ENCODE measurements at places on chromosomes 6 and 20. TPM values are rescaled to one million over a fixed set of nuclear protein-coding genes. Genes with fewer than 3 reads are reported as not detected.

The RREB1 gene
- polyA plus RNA-seq: 15.3 TPM

The ADGRF5 gene
- not detected for polyA plus RNA-seq

The THEMIS gene
- not detected for polyA plus RNA-seq

The ATAT1 gene
- 0.51 TPM for polyA plus RNA-seq

The KCNQ2 gene
- not detected for polyA plus RNA-seq

The SLC35D3 gene
- polyA plus RNA-seq: not detected

The MAFB gene
- 113 TPM for polyA plus RNA-seq

The CDSN gene
- polyA plus RNA-seq: not detected

The SLC26A8 gene
- polyA plus RNA-seq: 0.52 TPM

The RUNX2 gene
- polyA plus RNA-seq: 2.5 TPM

The EYA2 gene
- 0.16 TPM for polyA plus RNA-seq

The LZTS3 gene
- not detected for polyA plus RNA-seq

The FGD2 gene
- 50.0 TPM for polyA plus RNA-seq

GRCh38 chr6:31878726-31879125, at the start of gene SLC44A4:
Gene SLC44A4, minus strand, starts transcription at chr6:31878997. Its CDS starts 17 bp downstream, at chr6:31878980.
- H3K4me3 ChIP-seq: no peak within 1 kb of the TSS
- no peaks in the 10 kb centered on the region for H3K27me3 ChIP-seq
- no peak for DNase-seq
- H3K4me1 ChIP-seq: no peaks in the 10 kb centered on the region

GRCh38 chr6:34027445-34027936, 118.4 kb downstream of the GRM4 start:
- no peaks in the 10 kb centered on the region for H3K36me3 ChIP-seq
- peak; percentile 23 for DNase-seq
- H3K4me1 ChIP-seq: no peaks in the 10 kb centered on the region

GRCh38 chr6:9292975-9293374, 857.6 kb upstream of the SLC35B3 start:
- H3K4me3 ChIP-seq: no peak overlapping the region
- H3K4me1 ChIP-seq: no peaks in the 10 kb centered on the region
- no peak overlapping the region for H3K27ac ChIP-seq
- DNase-seq: no peak
- no peaks in the 10 kb centered on the region for H3K27me3 ChIP-seq

GRCh38 chr20:47561603-47562583, 60.2 kb downstream of the NCOA3 start:
- H3K4me3 ChIP-seq: no peak overlapping the region
- no peak for DNase-seq
- H3K27ac ChIP-seq: no peak overlapping the region
- H3K36me3 ChIP-seq: no peaks in the 10 kb centered on the region
- no peaks in the 10 kb centered on the region for H3K27me3 ChIP-seq

- no peaks in the 10 kb centered on the region for H3K36me3 ChIP-seq
- no peak overlapping the region for H3K4me3 ChIP-seq
- no peak for DNase-seq
- H3K27ac ChIP-seq: no peak overlapping the region
- no peaks in the 10 kb centered on the region for H3K4me1 ChIP-seq
- H3K27me3 ChIP-seq: no peaks in the 10 kb centered on the region
Measured at GRCh38 chr6:56335726-56336125, 88.3 kb upstream of the COL21A1 start.

GRCh38 chr6:56772737-56773184, 130.1 kb upstream of the DST start:
- H3K27me3 ChIP-seq: no peaks in the 10 kb centered on the region
- H3K4me1 ChIP-seq: no peaks in the 10 kb centered on the region
- no peaks in the 10 kb centered on the region for H3K36me3 ChIP-seq

- no peaks in the 10 kb centered on the region for H3K4me1 ChIP-seq
- H3K27me3 ChIP-seq: peaks cover 3% of the 10 kb centered on the region
- no peak overlapping the region for H3K4me3 ChIP-seq
- no peak for DNase-seq
- no peak overlapping the region for H3K27ac ChIP-seq
Measured at GRCh38 chr6:2454180-2454579, 208.8 kb upstream of the GMDS start.

DNA sequence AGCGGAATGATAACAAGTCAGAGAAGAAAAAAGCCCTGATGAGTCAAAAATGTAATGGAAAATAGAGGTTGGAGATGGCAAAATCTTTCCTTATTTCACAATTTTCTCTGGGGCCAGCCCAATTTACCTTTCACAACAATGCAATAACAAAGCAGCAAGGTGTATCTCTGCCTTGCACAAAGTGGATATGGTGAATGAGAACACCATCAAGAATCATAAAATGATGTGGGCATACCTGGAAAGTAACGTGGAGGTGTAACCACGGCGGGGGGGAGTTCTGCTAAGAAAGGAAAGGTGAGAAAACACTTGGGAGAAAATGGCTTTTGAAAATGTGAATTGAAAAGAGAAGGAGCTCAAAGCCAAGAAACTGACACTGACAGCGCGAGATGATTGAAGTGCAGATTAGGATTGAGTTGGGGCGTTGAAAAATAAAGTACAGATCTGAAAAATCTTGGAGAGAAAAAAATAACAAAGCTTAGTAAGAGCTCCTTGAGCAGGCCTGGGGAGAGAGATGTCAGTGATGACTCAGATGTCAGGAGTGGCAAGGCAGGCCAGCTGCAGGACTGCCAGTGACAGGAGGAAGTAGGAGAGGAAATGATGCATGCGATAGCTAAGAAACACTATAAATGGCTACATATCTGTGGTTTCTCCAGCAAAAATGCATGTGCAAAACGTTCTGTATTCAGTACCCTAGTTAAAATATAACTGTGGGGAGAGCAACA, 26.2 kb downstream of the ARHGAP18 start:
- H3K36me3 ChIP-seq: no peaks in the 10 kb centered on the region
- peak overlapping the region; percentile 93 for H3K27ac ChIP-seq
- peaks cover 61% of the 10 kb centered on the region for H3K4me1 ChIP-seq
- no peak overlapping the region for H3K4me3 ChIP-seq
- peak; percentile 94 for DNase-seq

- H3K4me1 ChIP-seq: peaks cover 8% of the 10 kb centered on the region
- no peaks in the 10 kb centered on the region for H3K27me3 ChIP-seq
- H3K27ac ChIP-seq: no peak overlapping the region
- no peak overlapping the region for H3K4me3 ChIP-seq
- DNase-seq: peak; percentile 14
Measured at GRCh38 chr6:15232836-15233510, 12.9 kb upstream of the JARID2 start.

DNA sequence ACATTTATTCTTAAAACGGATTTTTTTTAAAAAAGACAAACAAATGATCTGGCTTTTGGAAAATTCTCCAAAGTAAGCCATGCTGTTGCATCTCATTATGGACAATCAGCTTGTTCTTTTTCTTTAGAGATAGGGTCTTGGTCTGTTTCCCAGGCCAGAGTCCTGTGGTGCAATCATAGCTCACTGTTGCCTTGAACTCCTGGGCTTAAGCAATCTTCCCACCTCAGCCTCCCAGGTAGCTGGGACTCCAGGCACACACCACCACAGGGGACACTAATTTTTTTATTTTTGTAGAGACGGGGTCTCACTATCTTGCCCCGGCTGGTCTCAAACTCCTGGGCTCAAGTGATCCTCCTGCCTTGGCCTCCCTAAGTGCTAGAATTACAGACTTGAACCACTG, 45.9 kb upstream of the TGM3 start:
- DNase-seq: no peak
- peaks cover 37% of the 10 kb centered on the region for H3K4me1 ChIP-seq
- no peak overlapping the region for H3K4me3 ChIP-seq
- peaks cover 7% of the 10 kb centered on the region for H3K27me3 ChIP-seq

GRCh38 chr20:14178952-14179351, 158.5 kb downstream of the FLRT3 start:
- no peaks in the 10 kb centered on the region for H3K4me1 ChIP-seq
- H3K27me3 ChIP-seq: no peaks in the 10 kb centered on the region
- no peaks in the 10 kb centered on the region for H3K36me3 ChIP-seq

DNA sequence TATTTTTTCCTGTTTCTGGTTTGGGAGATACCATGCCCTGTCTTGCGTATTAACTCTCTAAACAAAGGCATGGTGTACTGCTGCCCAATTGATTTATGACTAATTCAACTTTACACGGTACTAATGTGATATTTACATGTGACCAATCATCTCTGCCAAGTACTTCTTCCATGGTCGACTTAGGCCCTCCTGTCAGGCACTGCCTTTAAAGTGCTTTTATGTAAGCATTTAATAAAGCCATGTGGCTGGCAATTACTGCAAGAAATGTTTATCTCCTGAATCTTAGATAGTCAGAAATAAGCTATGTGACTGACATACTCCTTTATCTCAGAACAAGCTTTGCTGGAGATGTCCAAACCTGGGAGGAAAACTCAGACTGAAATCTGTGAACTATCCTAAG, 323.4 kb downstream of the BTBD3 start:
- no peaks in the 10 kb centered on the region for H3K36me3 ChIP-seq
- H3K27me3 ChIP-seq: no peaks in the 10 kb centered on the region
- H3K4me1 ChIP-seq: no peaks in the 10 kb centered on the region
- no peak overlapping the region for H3K27ac ChIP-seq
- DNase-seq: no peak

- no peak overlapping the region for H3K4me3 ChIP-seq
- H3K27ac ChIP-seq: no peak overlapping the region
- no peaks in the 10 kb centered on the region for H3K4me1 ChIP-seq
- no peak for DNase-seq
Measured at GRCh38 chr6:137512757-137513605, 18.8 kb upstream of the OLIG3 start.

DNA sequence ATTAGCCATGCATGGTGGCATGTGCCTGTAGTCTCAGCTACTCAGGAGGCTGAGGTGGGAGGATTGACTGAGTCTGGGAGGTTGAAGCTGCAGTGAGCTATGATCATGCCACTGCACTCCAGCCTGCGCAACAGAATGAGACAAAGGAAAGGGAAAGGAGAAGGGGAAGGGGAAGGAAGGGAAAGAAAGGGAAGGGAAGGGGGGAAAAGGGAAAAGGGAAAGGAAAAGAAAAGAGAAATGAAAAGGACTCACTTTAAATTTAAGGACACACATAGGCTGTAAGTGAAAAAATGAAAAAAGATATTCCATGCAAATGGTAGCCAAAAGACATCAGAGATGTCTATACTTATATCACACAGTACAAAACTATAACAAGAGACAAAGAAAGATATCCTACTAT, 74.2 kb downstream of the COL21A1 start:
- no peak overlapping the region for H3K27ac ChIP-seq
- H3K4me3 ChIP-seq: no peak overlapping the region
- no peak for DNase-seq
- no peaks in the 10 kb centered on the region for H3K27me3 ChIP-seq
- H3K36me3 ChIP-seq: no peaks in the 10 kb centered on the region
- no peaks in the 10 kb centered on the region for H3K4me1 ChIP-seq

DNA sequence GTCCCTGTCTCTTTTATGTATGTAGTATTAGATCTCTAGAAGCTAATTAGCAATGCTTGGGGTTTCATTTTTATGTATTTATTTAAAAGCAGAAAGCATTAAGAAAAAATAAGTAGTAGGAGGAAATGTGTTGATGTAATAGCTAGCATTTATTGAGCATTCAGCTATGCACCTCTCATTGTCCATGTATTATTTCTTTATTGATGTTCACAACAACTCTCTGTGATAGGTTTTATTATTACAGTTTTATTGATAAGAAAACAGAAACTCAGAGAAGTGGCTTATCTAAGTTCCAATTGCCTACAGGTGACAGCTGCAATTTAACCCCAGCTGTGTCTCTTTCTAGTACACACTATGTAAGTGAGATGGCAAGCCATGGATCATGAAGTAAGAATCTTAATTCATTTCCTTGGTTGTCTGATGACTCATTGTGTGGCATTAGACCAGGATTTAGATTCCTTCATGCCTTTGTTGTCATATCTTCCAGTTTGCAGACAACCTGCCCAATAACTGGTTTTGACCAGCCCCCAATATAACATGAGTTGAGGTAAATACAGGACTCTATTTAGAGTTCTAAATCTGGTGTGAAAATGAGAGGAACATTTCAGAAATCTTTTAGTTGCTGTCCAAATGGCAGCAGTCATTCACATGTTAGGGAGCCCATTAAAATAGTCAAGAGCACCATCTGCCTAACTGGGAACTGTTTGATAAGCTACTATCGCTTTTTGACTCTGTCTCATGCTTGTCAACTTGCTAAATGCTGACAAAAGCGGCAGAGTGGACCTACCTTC, 170.8 kb upstream of the PHACTR1 start:
- no peaks in the 10 kb centered on the region for H3K36me3 ChIP-seq
- H3K27me3 ChIP-seq: no peaks in the 10 kb centered on the region
- no peak overlapping the region for H3K27ac ChIP-seq
- no peak for DNase-seq
- no peak overlapping the region for H3K4me3 ChIP-seq

- H3K36me3 ChIP-seq: no peaks in the 10 kb centered on the region
- no peak overlapping the region for H3K4me3 ChIP-seq
- no peak overlapping the region for H3K27ac ChIP-seq
- H3K27me3 ChIP-seq: no peaks in the 10 kb centered on the region
- DNase-seq: no peak
Measured at GRCh38 chr6:139821676-139822223, 447.3 kb upstream of the CITED2 start.

DNA sequence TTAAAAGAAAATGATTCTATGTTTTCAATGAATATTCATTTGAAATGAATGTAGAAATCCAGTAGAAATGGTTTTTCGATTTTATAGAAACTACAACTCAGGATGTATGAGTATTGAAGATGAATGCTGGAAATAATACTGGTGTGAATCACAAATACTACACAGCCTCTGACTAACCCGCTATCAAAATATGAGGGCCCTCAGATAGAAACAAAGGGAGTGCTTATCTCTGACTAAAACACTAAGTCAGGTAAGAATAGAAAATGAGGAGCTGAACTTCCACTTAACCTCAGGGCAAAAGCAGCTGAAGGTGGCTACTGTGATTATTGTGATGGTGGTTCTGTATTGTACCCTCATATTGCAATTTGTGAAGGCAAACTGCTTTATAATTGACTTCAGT, 220.9 kb upstream of the RNF217 start:
- DNase-seq: no peak
- H3K36me3 ChIP-seq: no peaks in the 10 kb centered on the region
- H3K4me1 ChIP-seq: no peaks in the 10 kb centered on the region
- no peak overlapping the region for H3K4me3 ChIP-seq

DNA sequence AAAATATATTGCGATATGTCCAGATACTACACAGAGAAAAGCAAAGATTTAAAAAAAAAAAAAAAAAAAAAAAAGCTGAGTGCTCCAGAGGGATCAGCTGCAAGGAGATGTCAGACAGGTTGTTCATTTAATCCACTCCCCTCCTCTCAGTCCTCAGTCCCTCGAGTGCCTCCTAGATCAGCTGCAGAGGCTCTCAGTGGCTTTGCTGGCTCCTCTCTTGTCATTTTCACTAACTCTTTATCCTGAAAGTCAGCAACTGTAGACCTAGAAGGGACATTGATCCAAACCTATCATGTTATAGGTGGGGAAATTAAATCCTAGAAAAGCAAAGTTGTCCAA, 61.6 kb downstream of the KIAA0319 start:
- H3K36me3 ChIP-seq: no peaks in the 10 kb centered on the region
- H3K27ac ChIP-seq: no peak overlapping the region
- H3K27me3 ChIP-seq: no peaks in the 10 kb centered on the region
- H3K4me3 ChIP-seq: no peak overlapping the region
- peaks cover 4% of the 10 kb centered on the region for H3K4me1 ChIP-seq

- no peak overlapping the region for H3K27ac ChIP-seq
- no peaks in the 10 kb centered on the region for H3K27me3 ChIP-seq
- H3K4me1 ChIP-seq: peaks cover 5% of the 10 kb centered on the region
- no peak for DNase-seq
- no peaks in the 10 kb centered on the region for H3K36me3 ChIP-seq
Measured at GRCh38 chr20:17556837-17557674, 12.8 kb upstream of the DSTN start.

Measured in CD14-positive monocyte (primary cell).